Cortex of kidney (tissue), 1 donor: ENCODE measurements at places on chromosomes 2 and 18.

DNA sequence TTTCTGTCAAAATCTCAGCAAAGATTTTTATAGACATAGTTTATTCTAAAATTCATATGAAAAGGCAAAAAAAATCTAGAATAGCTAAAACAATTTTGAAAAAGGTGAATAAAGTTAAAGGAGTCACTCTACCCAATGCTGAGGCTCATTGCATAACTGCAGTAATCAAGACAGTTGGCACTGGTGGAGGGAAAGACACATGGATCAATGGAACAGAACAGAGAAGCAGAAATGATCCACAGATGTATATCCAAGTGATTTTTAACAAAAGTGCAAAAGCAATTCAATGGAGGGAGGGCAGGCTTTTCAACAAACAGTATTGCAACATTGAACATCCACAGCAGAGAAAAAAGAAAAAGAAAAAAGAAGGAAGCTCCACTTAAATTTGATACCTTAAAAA lies 162.8 kb downstream of the RBM43 start:
- no peak for DNase-seq

- DNase-seq = no peak
Observed at GRCh38 chr2:46342566-46343315, 45.5 kb downstream of the EPAS1 start.

GRCh38 chr2:54945391-54946219 lies 104.6 kb downstream of the RTN4 start:
- no peak for DNase-seq

GRCh38 chr18:42326752-42327151 lies 371.7 kb downstream of the PIK3C3 start:
- DNase-seq = no peak

- DNase-seq = no peak
Observed at GRCh38 chr18:40440088-40440487, 1514.9 kb upstream of the PIK3C3 start.

DNA sequence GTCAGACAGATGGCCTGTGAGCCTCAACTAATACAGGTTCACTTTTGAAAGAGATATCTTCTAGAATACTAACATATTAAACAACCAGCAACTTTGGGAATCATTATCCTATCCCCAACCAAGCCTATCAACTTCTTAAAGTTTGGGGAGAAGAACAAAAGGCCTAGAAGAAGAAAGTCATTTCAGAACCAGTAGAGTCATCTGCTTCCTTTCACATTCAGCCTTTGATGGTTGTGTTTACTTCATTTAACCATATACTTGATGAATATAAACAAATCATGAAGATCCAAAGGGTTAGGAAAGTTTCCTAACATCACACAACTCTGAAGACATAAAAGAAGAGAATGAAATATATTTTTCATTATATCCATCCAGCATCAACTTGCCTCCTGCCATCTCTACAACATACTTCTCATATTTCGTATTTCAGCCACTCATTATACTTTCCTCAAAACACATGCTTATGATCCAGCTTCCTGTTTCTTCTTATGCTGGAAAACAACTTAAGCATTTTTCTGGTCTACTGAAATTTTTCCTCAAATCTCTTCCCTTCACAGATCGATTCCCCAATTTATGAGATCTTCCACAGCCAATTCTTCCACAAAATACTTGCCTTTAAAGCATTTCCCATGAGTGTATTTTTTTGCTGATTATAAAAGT lies 114.3 kb downstream of the CACNB4 start:
- no peak for DNase-seq

- DNase-seq = no peak
Observed at GRCh38 chr2:59322005-59322404, 1080.9 kb upstream of the FANCL start.

DNA sequence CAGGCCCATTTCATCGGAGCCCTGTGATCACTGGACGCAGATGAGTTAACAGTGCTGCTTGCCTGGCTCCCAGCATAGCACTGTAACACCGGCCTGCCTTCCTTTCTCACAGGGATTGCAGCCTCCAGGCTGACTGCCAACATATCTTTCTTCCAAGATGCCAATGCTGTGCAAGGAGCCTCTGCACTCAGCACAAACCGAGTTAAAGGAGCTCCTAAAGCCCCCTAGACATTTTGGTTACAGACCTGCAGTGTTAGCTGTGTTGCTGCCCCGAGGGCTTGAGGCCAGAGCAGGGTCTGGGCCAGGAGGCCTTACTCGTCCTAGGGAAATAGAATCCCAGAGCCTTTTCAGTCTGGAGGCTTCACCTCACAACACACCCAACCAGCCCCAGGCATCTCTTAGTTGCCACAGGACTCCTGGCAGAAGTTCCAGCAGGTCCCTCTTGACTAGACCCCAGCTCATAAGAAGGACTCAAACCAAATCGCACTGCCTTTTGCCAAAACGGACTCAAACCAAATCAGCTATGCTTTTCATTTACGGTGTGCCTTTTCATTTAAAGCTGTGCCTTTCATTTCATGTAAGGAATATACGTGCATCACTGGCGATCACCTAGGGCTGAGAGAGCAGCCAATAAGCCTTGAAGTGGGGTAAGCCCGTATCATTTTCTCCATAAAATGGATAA lies 58.4 kb upstream of the EML4 start:
- no peak for DNase-seq

DNA sequence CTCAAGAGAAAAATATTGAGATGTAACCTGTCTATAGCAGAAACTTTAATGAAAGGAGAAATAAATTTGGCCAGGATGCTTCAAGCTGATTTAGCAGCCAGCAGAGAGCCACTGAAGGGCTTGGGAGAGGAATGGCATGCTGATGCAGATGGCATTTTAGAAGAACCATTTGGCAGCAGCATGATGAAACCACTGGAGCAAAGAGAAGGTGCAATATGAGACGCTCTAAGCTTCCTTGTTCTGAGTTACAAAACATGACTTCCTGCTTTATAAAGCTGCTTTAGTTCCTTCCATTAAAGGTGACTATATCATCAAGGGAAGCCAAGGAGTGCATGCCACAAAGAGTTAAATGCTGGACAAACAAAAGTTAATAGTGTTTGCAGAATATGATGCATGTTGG lies 189.7 kb downstream of the PID1 start:
- DNase-seq = no peak

DNA sequence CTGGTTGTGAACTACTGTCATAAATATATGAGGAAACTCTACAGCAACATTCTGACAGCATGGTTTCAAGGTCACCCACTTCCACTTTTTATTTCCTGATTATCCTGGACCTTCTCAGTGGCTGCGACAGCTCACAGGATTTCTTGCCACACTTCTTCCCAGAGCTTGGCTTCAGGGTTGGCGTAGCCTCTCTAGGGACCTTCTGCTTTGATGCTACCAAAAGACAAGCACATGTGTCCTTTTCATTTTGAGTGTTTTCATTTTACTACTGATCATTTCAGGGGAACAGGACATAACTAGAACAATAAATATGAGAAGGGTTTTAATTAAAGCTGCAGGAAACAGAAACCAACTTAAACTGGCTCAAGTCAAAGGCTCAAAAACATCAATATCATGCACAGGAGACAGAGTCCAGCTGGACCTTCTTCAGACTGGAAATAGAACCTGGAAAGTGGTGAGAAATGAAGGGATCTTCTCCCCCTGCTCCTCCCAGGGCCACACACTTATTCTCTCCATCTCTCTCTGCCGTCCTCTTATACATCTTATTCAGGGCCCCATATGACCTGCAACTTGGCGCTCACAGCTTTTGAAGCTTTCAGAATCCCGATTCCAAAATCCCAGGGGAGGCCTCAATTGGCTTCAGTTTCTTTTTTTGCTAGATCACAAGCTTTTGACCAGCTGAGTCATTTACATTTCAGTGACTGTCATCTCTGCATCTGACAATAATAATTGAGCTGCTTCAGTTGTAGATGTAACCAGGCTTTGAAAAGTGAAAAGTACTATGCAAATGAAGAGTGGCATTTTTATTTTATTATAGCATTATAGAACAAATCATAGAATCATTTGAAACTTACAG lies 9.7 kb downstream of the VIT start:
- DNase-seq = no peak

DNA sequence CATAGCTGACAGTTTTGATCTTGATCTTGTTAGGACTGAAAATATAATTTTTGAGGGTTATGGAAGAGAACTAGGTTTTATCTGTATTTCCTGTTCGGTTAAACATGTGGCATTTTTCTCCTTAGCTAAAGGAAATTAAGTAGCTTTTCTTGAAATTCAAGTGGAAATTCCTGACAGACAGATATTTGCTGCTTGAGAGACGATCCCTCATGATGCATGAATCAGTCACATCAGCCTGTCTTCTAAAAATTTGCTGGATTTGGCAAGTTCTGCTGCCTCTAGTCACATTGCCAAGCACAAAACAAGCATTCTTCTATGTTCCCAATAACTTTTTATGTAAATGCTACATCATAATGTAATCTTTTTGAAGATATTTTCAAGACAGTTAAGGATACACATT lies 201.8 kb upstream of the ATP5MC3 start:
- no peak for DNase-seq

- no peak for DNase-seq
Observed at GRCh38 chr2:206562375-206562774, 79.9 kb upstream of the FAM237A start.

- DNase-seq = no peak
Observed at GRCh38 chr2:63408530-63408929, 179.7 kb downstream of the WDPCP start.
